ENCODE measurements at places on chromosomes 13 and 19.

DNA sequence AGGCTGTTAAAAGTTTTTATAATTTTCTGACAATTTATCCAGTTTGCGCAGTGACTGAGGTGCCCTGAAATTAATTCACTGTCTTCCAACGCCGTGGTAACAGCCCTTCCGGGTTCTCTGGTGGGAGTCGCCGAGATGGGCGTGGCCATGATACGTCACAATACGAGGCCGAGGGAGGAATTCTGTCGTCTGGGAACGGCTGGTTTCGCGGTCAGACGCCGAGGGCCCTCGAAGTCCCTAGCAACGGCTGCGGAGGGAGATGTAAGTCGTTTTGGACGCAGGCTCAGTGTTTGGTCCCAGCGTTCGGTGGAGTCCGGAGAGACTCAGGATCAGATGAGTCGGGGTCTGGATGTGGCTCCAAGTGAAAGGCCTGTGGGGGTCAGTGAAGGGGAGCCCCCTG lies 21.7 kb downstream of the ZNF613 start:
- DNase-seq: peak; percentile 61

DNA sequence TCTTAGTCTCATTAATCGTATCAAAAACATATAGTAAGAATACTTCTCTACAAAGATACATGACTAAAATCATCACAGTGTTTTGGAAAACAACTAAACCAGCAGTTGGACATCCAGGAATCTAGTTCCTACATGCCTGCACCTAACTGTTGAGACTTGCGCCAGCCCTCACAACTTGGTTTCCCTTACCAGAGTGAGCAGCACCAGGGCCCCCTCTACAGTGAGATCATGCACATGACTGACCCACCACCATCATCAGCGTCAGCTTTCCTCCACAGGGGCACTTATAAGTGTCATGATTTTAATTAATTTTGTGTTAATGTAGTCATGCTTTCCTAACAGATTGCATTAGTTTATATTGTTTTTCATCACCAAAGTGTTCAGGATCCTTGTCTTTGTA lies 1322.0 kb downstream of the EFNB2 start:
- peak; percentile 10 for DNase-seq

DNA sequence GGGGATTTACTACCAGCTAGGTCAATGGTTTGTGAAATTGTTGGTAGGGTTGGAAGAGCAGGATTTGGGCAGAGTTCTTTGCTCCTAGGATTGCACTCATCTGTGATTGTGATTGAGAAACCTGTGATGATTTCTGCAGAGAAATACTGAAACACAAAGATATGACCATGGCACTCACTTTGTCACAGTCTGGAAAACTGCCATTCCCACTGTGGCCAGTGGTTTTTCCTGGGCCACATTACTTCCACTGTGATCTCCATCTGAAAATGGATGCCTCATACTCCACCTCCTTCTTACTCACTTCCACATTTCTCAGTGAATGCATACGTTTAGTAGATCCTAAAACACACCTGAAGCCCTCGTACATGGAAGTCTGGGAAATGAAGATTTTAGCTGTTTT lies 593.2 kb downstream of the LMO7 start:
- no peak for DNase-seq

DNA sequence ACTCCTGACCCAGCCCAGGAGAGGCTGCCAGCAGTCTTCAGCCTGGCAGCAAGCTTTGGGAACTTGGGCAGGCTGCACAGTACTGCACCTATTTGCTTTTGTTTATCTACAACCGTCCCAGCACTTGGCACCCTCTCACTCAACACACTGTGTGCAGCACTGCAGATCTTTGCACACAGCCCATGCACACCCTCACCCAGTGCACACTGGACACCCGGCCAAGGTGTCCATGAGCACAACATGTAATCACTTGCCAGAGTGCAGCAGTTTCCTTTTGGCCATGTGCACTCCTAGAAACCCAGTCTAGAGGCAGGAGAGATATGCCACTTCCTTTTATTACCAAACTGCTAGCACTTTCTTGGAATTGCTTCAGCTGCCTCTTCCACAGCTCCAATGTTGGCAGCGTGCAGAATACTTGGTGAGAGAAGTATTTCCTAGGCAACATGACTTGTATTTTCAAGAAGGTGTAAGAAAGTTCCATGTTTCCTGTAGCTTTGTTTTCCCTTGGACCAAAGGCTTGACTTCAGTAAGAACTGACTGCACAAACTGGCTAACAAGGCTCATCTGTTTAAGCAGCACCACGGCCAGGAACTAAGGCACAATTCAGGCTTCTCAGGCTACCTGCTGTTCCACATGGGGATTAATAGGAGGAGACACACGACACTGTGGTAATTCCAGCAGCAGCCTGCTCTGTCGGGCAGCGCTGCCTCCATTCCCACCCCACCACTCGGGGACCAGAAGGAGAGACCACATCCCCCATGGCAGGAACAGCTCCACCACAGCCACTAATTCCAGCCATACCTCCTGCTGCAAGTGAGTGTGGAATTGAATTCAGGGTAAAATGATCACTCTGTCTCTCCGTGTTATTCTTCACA lies 15.3 kb downstream of the ATP7B start:
- no peak for DNase-seq

GRCh38 chr13:34070006-34070405 lies 252.1 kb downstream of the RFC3 start:
- DNase-seq: no peak

DNA sequence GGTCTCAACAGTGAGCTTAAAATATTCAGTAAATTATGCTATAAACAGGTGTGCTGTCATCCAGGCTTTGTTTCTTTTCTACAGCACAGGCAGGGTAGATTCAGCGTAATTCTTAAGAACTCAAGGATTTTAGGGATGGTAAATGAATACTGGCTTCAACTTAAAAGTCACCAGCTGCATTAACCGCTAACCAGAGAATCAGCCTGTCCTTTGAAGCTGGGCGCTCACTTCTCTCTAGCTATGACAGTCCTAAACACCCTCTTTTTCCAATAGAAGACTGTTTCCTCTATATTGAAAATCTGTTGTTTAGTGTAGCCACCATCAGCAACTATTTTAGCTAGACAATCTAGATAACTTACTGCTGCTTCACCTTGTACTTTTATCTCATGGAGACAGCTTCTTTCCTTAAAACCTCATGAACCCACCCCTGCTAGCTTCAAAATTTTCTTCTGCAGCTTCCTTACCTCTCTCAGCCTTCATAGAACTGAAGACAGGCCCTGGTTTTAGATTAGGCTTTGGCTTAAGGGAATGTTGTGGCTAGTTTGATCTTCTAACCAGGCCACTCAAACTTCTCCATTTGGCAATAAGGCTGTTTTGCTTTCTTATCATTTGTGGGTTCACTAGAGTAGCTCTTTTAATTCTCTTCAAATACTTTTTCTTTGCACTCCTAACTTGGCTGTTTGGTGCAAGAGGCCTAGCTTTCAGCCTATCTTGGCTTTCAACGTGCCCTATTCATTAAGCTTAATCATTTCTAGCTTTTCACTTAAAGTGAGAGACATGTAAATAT lies 89.5 kb downstream of the USP12 start:
- no peak for DNase-seq

GRCh38 chr13:100490692-100491091 lies 97.9 kb downstream of the GGACT start:
- no peak for DNase-seq

GRCh38 chr19:43723588-43723987 lies 7.7 kb downstream of the IRGC start:
- DNase-seq: no peak

DNA sequence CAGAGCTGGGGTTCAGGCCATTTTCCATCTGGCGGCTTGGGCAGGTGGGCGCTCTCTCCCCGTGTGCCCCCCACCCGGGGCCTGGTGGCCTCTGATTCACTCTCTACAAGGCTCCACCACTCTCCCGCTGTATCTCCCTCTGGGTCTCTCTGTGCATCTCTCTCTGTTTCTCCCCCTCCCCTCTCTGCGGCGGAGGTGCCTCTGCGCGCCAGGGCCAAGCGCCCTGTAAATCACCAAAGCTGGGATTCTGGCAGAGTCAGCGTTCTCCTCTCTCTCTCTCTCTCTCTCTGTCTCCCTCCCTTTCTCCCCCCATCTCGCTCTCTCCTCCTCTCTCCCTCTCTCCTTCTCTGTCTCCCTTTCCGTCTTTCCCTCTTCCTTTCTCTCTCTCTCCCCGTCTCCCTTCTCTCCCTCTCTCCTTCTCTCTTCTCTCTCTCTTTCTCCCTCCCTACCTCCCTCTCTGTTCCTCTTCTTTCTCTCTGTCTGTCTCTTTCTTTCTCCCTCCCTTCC lies 3.9 kb downstream of the NFIC start:
- DNase-seq: no peak

DNA sequence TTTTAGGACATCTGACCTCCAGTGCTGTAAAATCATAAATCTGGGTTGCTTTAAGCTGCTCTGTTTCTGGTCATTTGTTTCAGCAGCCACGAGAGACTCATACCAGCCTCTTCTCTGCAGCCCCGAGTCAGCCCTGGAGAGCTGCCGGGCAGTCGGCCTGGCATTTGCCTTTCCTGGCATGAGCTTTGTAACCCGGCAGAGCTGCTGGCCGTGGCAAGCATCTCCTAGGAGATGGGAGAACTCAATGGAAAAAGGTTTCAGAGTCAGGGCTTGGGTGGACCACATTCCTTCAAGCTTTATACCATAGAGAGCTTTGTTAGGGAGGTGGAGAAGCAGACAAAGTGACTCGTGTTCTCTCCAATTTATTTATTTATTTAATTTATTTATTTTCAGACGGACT lies 21.6 kb upstream of the CCL25 start:
- no peak for DNase-seq

GRCh38 chr13:86813198-86813597 lies 858.0 kb upstream of the SLITRK5 start:
- no peak for DNase-seq

GRCh38 chr19:28465371-28466086 lies 747.4 kb downstream of the UQCRFS1 start:
- no peak for DNase-seq

GRCh38 chr13:99331881-99332293 lies 24.7 kb upstream of the GPR183 start:
- no peak for DNase-seq

DNA sequence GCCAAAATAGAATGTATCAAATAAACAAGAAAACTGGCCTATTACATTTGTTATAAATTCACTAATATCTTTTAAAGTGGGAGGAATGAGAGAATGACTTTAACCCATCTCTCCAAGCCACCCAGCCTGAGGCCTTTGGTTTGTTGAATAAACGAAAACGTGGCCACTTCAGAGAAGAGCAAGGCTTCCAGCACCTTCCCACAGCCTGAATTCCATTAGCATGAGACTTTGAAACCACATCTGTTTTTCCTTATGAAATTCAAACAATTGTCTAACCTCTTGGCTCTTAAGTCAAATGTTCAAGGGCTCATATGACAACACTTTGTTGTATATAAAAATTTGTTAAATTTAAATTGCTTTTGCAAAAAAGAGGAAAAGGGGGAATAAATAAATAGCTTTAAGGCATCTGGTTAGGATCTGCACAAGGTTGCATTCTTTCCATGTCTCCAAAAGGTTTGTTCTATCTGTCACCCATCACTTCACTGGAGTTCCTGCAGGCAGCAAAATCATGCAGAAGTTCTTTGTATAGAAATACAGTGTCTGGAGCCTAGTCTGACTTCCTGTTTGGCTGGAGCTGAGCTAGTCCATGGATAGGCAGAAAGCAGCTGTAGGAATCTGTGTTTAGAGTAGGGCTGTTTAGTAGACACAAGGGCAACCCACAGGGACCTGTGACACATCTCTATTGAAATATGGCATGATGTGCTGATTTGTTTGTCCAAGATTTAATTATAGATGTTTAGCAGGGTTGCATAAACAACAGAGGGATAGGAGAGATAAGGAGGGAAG lies 502.3 kb downstream of the KCTD12 start:
- no peak for DNase-seq
